Chondrocyte (in vitro differentiated cells): ENCODE measurements at places on chromosomes 4 and X. TPM values are rescaled to one million over a fixed set of nuclear protein-coding genes. Genes with fewer than 3 reads are reported as not detected.

Gene GAB1
- 30.1 to 52.2 TPM (median 33.2 TPM) in 3 replicates for total RNA-seq

Gene LONRF3
- total RNA-seq: 0.07 to 0.10 TPM in 2 of 3 replicates, not detected in the other

Gene MAGEC2
- not detected in 3 replicates for total RNA-seq

Gene RIBC1
- 0.38 to 0.99 TPM (median 0.60 TPM) in 3 replicates for total RNA-seq

Gene NIPAL1
- 0.32 to 0.59 TPM (median 0.48 TPM) in 3 replicates for total RNA-seq

Gene SLIT2
- total RNA-seq: 36.6 to 41.3 TPM (median 38.5 TPM) in 3 replicates

Gene RNF113A
- total RNA-seq: 12.7 to 17.4 TPM (median 14.8 TPM) in 3 replicates

Gene CXCL13
- not detected in 3 replicates for total RNA-seq

Gene ATP6AP2
- total RNA-seq: 149 to 165 TPM (median 163 TPM) in 3 replicates

Gene CXCL8
- total RNA-seq: 0.27 to 0.48 TPM (median 0.46 TPM) in 3 replicates

Gene CLDN22
- total RNA-seq: not detected in 3 replicates

Gene NR3C2
- total RNA-seq: 0.15 to 0.23 TPM (median 0.20 TPM) in 3 replicates

Gene PCDH18
- total RNA-seq: 33.3 to 69.9 TPM (median 35.8 TPM) in 3 replicates

Gene MAGEA10
- not detected in 3 replicates for total RNA-seq

Gene SHOX
- total RNA-seq: 0.15 TPM in 1 of 3 replicates, not detected in the others
